NCI-H2029 treated with DMSO at 0.1 percent for 48 hours (cell line): ENCODE measurements at places on chromosomes 6 and 20.

DNA sequence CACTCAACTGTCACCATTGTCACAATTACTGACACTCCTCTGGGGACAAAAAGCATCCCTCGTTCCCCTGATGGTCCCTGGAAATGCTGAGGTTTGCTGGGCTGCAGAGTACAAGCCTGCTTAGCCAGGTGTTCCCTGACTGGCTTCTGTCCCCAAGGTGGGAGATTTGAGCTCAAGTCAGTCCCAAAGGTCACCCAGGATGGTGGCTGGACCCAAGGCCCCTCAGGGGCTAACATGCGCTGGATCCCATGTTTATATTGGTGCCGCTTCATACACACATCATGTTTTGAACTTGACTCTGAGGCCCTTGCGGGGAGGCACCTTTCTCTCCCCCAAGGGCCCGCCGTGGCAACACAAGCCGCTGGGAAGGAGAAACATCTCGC lies 44.2 kb downstream of the PMEPA1 start:
- no peak for DNase-seq

DNA sequence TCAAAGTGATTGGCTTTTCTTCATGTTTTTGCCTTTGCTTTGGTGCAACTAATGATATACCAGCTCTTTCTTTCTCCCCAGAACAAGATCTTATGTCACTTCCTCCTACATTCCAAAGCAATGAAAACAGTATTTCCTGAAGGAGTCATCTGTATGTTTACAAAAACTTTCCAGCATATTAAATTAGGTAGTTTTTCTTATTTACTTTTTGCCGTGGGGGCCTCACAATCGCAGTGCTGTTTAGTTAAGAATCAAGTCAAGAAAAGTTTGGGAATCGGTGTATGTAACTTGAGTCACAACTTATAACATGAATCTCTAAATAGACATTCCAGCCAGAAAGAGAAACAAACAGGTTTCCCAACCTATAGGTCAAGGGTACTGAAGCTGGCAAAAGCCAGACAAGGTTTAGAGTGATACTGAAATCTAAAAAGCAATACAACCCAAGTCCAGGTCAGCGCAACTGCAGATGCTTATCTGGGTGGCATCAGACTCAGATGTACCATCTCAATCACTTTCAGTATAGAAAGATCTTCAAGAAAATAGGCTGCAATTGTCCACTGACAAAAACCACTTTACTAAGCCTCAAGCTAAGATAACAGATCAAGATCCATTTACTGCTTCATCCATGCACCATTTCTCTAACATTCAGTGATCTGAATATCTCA lies 63.6 kb downstream of the IPCEF1 start:
- DNase-seq, result no peak

GRCh38 chr20:24418731-24419130 lies 50.7 kb upstream of the SYNDIG1 start:
- no peak for DNase-seq

DNA sequence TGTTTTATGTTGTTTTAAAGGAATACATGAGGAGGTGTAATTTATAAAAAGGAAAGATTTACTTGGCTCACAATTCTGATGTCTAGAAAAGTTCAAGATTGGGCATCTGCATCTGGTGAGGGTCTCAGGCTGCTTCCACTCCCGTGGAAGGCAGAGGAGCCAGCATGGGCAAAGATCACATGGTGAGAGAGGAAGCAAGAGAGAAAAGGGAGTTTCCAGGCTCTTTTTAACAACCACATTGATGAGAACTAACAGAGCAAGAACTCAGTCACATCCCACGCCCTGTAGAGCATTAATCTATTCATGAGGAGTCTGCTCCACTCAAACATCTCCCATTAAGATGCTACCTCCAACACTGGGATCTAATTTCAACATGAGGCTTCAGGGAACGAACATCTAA lies 1666.3 kb downstream of the HACE1 start:
- DNase-seq, result no peak

- no peak for DNase-seq
These were observed 76.9 kb downstream of the TXNDC5 start for GRCh38 chr6:7833751-7834070.

- peak; percentile 83 for DNase-seq
These were observed 1.3 kb upstream of the NNAT start for GRCh38 chr20:37519508-37520418.

GRCh38 chr6:75397656-75398465 lies 95.7 kb downstream of the FILIP1 start:
- no peak for DNase-seq

DNA sequence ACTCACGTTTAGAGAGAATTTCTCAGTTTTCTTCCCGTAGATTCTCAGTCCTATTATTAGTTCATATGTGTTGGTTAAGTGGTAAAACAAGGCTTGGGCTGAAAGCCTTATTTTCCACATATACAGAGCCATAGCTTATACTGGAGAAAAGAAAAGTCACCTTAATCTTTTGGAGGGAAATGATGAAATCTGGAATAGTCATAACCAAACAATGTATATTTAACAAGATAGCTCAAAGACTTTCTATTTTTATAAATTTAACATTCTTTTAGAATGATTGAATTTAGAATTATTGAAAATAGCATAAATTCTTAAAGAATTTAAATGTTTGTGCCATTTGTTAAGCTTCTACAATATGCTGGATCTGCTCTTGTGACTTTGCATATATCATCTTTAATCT lies 85.8 kb downstream of the CDKAL1 start:
- DNase-seq, result no peak

- no peak for DNase-seq
These were observed 72.4 kb upstream of the GGTLC1 start for GRCh38 chr20:24060851-24061590.

DNA sequence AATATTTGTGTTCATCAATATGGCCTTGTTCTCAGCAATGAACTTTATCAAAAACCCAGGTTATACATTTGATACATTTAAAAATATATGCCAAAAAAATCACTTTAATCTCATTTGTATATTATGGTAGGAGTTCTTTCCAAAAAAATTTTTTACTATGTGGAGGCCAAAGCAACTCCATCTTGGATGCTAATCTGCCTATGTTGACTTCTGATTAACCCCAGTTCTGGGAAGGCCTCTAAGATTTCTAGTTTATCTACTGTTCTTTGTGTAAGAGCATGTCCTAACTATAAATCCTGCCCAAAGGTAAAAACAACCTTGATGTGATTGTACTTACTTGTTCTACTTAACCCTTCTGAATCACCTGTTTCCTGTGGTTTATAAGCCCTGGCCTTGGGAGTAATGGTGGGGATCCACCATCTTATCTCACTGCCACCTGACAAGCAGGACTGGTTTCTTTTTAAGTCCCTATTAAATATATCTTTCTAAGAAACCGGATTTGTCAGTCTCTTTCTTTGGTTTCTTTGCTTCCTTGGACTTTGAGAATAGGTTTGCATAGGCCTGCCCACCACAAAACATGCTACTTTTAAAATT lies 46.7 kb downstream of the RNGTT start:
- no peak for DNase-seq

GRCh38 chr20:56359212-56360132 lies 698 bp downstream of the FAM210B start:
- DNase-seq, result no peak

DNA sequence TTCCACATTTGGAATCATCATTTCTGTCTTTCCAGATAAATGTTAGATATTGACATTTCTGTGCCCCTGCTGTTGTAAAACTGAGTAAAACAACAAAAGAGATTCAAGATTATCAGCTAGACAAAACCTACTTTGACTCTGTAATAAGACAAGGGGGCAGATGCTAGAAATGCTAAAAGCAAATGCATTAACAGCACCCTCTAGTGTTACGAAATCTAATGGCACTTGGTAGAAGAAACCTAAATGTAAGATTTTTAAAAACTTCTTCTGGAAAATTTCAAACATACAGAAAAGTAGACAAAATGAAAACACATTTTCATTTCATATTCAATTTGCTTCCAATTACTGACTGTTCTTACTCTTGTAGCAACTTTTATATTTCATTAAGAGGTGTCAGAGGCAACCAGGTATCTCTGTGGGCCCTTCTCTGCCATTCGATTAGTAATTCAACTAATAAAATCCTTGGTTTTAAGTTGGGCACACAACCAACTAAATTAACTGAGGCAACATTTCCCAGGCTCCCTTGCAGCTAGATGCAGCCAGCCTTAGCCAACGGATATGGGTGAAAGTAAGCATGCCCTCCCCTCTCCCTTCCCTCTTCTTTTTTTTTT lies 45.0 kb downstream of the SLC23A2 start:
- DNase-seq, result peak; percentile 48
